ENCODE measurements at places on chromosomes 4 and X. TPM values are rescaled to one million over a fixed set of nuclear protein-coding genes. Genes with fewer than 3 reads are reported as not detected.

YIPF7 gene
- not detected for total RNA-seq

DNA sequence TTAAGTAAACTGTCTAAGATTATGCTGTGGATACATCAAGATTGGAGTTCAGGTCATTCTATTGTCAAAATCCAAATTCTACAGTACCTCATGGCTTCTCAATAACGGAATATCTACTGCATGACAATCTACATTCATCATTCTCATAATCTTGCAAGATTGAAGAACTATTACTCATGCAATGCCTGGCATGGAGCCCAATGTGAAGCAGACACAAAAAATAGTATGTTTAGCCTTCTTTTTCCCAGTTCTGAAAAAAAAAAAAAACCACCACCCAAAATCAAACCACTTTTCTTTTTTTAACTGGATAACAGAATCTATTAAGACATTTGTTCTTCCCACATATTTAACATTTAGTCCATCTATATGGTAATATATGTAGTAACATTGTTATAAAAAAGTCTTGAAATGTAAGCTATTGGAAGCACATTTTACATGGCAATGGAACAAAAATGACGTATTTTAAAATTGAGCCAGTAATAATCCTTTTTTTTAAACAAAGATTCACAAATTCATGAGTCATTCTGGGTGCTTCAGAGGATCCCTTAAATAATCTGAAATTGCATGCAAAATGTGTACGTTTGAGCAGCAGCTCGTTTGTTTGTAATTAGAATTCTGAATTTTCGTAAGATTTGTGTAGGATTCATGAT, 232.2 kb upstream of the FMR1 start:
- no peak for DNase-seq

DNA sequence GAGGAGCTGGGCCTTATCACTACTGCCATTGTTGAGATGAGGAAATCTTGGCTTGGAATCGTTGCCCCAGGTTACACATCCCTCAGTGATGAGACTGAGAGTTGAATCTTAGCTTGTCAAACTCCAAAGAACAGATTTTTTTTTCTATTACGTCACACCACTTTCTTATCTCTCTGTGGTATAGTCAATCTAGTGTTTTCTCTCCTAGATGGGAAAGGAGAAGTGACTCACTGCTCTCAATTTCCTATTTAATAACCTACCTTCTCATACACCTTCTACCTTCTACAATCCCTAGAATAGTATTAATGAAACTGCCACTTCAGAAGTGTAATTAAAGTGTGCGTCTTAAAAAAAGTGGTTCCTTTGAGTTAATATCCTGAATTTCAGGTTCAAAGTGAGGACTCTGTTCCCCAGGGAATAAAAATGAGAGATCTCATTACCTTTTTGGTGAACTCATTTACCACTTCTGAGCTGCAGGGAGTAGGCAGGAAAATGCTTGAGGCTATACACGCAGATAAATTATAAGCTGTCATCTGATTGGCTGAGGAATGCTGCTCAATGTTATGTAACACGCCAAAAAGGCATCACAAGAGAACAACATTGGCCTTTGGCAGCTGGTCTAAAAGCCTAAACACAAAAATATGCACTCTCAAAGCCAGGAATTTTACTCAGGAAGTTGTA, 59.3 kb downstream of the MAD2L1 start:
- no peak for DNase-seq

- DNase-seq = peak; percentile 9
These were observed 130.8 kb downstream of the CPZ start for GRCh38 chr4:8723222-8723980.

GRCh38 chr4:110924761-110925160, 301.9 kb upstream of the PITX2 start:
- no peak for DNase-seq

Data from glutamatergic neuron (in vitro differentiated cells).